Activated T-cell treated with anti-CD3 and anti-CD28 coated beads for 24 hours (primary cell): ENCODE measurements at places on chromosomes 2 and 18.

GRCh38 chr2:228372212-228372611, 190.7 kb upstream of the SPHKAP start:
- DNase-seq: no peak

GRCh38 chr2:156537141-156537540, 101.0 kb downstream of the GPD2 start:
- no peak for DNase-seq

- DNase-seq: no peak
These were observed 49.6 kb upstream of the KLF7 start for GRCh38 chr2:207215308-207215707.

GRCh38 chr2:174844295-174844708, 80.0 kb upstream of the CHRNA1 start:
- no peak for DNase-seq

DNA sequence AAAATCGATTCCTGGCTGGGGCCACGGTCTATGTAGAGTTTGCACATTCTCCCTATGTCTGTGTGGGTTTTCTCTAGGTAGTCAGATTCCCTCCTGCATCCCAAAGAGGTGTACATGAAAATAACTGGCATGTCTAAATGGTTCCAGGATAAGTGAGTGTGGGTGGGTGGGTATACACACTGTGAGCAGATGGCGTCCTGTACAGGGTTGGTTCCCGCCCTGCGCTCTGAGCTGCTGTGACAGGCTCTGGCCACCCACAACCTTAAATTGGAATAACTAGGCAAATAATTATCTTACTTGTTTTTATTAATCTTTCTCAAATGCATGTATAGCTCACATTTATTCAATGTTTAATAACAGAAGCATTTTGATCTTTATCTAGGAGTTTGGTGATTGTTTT, 16.3 kb downstream of the THOC1 start:
- DNase-seq: no peak

- DNase-seq: no peak
These were observed 70.6 kb upstream of the KLF7 start for GRCh38 chr2:207236156-207236935.

- DNase-seq: no peak
These were observed 30.2 kb upstream of the DOCK10 start for GRCh38 chr2:225072444-225072843.

DNA sequence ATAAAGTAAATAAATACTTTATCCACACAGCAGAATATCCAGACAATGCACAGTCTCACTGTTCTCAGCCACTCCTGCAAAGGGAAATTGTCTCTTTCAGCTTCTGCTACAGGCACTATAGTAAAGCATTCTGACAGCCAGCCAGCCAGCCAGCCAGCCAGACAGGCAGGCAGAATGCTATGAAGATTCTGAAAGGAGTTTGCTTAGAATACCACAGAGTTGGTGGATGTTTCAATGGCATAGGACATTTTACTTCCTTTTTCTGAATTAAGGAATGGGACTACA, 116.1 kb upstream of the CYP26B1 start:
- DNase-seq: no peak

- no peak for DNase-seq
These were observed 3.0 kb upstream of the OTX1 start for GRCh38 chr2:63047321-63048279.

DNA sequence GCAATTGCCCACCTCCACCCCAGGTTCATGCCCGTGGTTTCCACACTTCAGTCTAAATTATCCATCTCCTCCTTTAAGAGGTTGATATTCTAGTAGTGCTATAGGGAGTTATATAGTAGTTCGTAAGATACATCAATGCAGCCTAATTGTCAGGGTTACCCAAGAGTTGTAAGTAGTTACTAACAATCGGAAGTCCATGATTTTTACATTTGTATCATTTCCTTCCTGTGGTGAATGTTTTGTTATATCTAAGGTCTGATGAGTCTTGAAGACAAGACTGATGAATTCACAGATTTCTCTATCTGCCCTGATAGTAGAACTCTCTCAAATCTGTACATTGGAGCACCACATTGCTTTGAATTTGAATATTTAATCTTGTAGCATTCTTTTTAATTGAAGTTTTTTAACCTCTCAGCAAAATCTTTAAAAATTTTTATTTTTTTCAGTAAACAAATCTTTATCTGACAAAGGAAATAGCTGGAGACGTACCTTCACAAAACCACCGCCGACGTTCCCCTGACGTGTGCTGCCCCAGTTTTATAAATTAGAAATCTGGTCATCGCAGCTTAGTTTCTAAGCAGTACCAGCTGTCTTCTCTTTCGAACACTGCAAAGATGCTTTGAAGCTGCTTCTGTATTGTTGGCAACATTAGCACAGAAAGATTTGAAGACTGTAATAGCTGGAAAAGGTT, 264.5 kb downstream of the SOCS6 start:
- no peak for DNase-seq

- DNase-seq: no peak
These were observed 342 bp downstream of the CYB5A start for GRCh38 chr18:74291472-74291770.

GRCh38 chr18:13395577-13395976, 177.0 kb downstream of the LDLRAD4 start:
- no peak for DNase-seq
